ENCODE measurements at places on chromosomes 11 and 22.

- no peak for DNase-seq
- H3K27ac ChIP-seq: no peak overlapping the region
- no peaks in the 10 kb centered on the region for H3K27me3 ChIP-seq
Observed at GRCh38 chr11:66432597-66432996, 6.1 kb downstream of the MRPL11 start.

DNA sequence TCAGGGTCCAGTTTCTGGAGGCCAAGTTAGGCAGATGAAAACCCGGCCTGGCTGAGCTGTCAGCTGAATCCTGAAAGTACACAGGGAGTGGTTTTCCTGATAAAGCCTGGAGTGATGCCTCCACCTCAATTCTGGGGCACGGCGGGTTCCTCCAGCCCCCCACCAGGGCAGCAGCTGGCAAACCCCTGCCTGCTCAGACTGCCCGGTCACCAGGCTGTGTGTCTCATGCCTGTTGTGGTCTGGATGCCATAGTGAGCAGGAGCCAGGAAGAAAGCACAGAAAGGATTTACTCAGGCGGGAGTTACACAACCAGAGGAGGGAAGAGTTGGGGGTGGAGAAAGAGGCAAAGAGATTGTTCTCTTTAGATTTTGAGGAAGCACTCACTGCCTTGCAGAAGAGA is 119.9 kb upstream of the RASSF10 start:
- H3K4me1 ChIP-seq: no peaks in the 10 kb centered on the region
- no peak for DNase-seq
- no peak overlapping the region for H3K4me3 ChIP-seq
- H3K27me3 ChIP-seq: no peaks in the 10 kb centered on the region
- no peak overlapping the region for H3K27ac ChIP-seq

DNA sequence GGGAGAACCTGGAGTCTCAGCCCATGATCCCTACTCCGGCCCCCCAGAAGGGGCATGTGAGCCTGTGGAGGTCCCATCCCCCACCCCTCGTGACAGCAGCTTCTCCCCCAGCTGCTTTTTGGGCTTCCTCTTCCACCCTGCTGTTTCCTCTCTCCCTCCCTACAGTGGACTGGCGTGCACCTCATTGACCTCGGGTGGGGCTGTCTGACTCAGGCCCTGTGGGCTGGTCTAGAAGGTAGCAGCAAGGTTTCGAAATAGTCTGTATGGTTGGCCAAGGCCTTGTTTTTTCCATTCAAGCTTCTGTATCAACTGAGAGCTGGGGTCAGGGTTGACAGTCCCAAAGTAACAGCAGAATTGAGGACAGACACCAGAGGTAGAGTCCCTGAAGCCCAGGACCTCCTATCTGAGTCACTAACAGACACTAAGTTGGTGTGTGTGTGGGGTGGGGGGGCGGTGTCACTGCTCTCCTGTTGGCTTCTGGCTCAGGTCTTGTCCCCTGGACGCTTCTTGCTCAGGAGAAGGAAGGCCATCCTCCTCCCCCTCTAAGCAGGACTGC is 7.7 kb downstream of the SLC37A2 start:
- H3K4me1 ChIP-seq: peaks cover 59% of the 10 kb centered on the region
- H3K27ac ChIP-seq: peak overlapping the region; percentile 66
- no peaks in the 10 kb centered on the region for H3K27me3 ChIP-seq
- peak; percentile 74 for DNase-seq
- no peak overlapping the region for H3K4me3 ChIP-seq
- H3K36me3 ChIP-seq: no peaks in the 10 kb centered on the region

DNA sequence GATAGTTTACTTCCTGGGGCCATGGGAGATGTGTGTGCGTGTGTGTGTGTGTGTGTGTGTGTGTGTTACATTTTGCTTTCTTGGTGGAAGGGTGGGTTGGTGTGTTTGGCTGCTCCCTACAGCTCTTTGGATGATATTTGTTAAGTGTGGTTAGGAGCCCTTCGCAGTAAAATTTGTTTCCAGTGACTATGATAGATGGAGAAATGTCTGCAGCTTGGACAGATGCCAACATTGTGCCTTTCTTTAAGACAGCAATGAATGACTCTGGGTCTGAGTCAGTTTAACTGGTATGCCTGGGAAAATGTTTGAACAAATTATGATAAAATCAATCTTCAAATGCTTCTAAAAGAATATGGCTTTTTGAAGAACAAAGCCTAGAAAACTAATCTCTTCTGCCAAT is 102.7 kb upstream of the TRPC6 start:
- no peaks in the 10 kb centered on the region for H3K36me3 ChIP-seq
- no peak overlapping the region for H3K4me3 ChIP-seq
- no peak for DNase-seq
- no peaks in the 10 kb centered on the region for H3K4me1 ChIP-seq

DNA sequence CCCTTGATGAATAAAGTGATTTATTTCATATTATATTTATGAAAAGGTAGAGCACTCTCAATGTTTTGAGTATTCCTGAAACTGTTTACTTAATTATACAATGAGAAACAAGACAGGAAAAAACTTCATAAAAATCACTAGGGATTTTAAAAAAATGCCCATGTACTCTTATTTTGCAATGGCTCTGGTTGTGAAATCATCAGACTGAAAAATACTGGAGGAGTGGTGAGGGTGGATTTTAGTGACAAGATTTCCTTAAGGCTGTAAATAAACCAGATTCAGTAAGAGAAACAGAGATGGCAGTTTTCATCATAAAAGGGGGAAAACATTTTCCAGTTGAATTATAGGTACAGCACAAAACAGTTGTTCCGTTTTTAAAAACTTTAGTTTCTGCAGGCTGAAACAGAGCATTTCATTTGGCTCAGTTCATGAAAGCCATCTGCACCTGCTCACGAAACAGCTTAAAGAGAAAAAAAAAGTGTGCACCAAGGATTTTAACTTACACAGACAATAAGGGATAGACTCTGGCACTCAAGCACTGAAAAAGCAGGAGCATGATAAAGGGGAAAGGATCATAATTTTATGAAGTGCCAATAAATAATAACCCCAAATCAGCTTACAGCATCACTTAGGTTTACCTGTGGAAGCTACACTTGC is 100.7 kb downstream of the MAML2 start:
- H3K36me3 ChIP-seq: no peaks in the 10 kb centered on the region
- H3K27me3 ChIP-seq: no peaks in the 10 kb centered on the region
- peaks cover 32% of the 10 kb centered on the region for H3K4me1 ChIP-seq
- peak overlapping the region; percentile 84 for H3K27ac ChIP-seq

- no peaks in the 10 kb centered on the region for H3K27me3 ChIP-seq
- no peak overlapping the region for H3K27ac ChIP-seq
- H3K4me1 ChIP-seq: peaks cover 8% of the 10 kb centered on the region
- H3K36me3 ChIP-seq: no peaks in the 10 kb centered on the region
- peak; percentile 61 for DNase-seq
- no peak overlapping the region for H3K4me3 ChIP-seq
Observed at GRCh38 chr11:78397398-78397797, 20.2 kb downstream of the GAB2 start.

DNA sequence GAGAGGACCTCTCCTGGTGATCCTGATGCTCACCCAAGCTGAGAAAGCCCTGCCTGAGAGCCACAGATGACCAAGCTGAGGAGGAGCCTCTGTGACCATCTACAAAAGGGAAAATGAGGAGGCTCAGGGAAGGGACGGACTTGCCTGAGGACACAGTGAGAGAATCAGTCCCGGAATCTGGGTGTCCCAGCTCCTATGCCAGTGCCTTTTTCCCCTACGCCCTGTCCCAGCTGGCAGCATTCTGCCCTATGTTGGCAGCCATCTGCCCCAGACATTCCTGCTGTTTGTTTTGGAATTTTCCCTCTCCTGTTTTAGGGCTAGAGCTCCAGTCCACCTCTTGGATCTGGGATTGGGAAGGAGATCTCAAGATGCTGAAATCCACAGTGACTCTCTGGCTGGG is 54.6 kb downstream of the C11orf58 start:
- H3K4me3 ChIP-seq: no peak overlapping the region
- H3K27me3 ChIP-seq: no peaks in the 10 kb centered on the region
- no peak overlapping the region for H3K27ac ChIP-seq
- no peak for DNase-seq
- no peaks in the 10 kb centered on the region for H3K4me1 ChIP-seq

- H3K36me3 ChIP-seq: no peaks in the 10 kb centered on the region
- no peak overlapping the region for H3K27ac ChIP-seq
- DNase-seq: no peak
Observed at GRCh38 chr11:3223932-3224381, 5.3 kb upstream of the MRGPRG start.

- peaks cover 13% of the 10 kb centered on the region for H3K27me3 ChIP-seq
- no peak for DNase-seq
- no peak overlapping the region for H3K4me3 ChIP-seq
- H3K4me1 ChIP-seq: no peaks in the 10 kb centered on the region
- no peaks in the 10 kb centered on the region for H3K36me3 ChIP-seq
Observed at GRCh38 chr11:134017511-134018430, 51.1 kb upstream of the JAM3 start.

GRCh38 chr11:34149786-34150185 is 44.4 kb downstream of the NAT10 start:
- no peak overlapping the region for H3K27ac ChIP-seq
- H3K36me3 ChIP-seq: no peaks in the 10 kb centered on the region
- no peak overlapping the region for H3K4me3 ChIP-seq
- H3K27me3 ChIP-seq: no peaks in the 10 kb centered on the region
- DNase-seq: no peak

DNA sequence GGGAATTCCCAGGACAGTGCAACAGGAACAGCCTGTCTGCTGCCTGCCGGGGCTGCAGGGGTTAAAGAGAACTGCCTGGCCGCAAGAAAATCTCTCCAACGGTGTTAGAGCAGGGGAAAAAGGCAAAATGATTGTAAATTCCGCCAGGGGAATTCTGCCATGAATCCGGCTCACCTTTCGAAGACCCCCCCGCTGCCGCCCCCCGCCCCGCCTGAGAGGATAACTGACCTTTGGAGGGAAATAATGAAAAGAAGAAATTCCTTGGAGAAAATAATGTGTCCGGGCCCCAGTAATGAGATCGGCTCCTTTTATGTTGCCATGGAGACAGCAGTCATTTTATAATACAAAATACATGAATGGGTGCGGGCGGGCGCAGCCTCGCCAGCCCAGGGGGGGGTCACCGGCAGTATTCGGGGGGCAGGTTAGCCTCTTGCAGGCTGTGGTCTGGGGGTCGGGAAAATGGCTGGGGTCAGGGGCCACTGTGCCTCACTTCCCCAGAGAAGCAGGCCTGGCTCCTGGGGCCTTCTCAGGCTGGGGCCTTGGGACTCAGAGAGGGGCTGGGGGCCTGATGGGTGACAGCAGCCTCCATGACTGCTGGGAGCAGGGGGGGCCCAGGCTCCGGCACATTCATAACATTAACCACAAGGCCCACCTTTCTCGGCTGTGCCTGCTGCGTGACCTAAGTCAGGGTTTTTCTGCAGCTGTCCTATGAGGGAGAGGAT is 228.1 kb downstream of the MN1 start:
- H3K36me3 ChIP-seq: no peaks in the 10 kb centered on the region
- no peak overlapping the region for H3K27ac ChIP-seq
- no peak overlapping the region for H3K4me3 ChIP-seq
- no peaks in the 10 kb centered on the region for H3K4me1 ChIP-seq
- no peaks in the 10 kb centered on the region for H3K27me3 ChIP-seq

DNA sequence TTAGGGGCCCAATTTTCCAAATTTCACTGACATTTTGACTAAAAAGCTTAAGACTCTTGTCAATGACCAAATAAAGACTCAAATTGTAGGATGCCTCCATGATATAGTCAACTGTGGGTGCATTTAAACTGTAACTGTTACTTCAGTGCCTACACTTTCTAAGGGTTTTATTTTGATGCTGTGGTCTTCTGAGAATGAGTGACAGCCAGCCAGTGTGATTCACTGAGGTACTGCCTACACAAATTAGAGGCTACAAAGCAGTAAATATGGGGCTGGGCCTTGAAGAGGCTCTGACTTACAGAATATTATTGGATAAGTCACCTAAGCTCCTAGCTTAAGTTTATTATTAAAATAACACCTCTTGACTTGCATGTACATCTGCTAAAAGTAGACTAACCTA is 210.6 kb downstream of the SWAP70 start:
- H3K36me3 ChIP-seq: no peaks in the 10 kb centered on the region
- H3K27me3 ChIP-seq: no peaks in the 10 kb centered on the region
- no peaks in the 10 kb centered on the region for H3K4me1 ChIP-seq
- DNase-seq: no peak

DNA sequence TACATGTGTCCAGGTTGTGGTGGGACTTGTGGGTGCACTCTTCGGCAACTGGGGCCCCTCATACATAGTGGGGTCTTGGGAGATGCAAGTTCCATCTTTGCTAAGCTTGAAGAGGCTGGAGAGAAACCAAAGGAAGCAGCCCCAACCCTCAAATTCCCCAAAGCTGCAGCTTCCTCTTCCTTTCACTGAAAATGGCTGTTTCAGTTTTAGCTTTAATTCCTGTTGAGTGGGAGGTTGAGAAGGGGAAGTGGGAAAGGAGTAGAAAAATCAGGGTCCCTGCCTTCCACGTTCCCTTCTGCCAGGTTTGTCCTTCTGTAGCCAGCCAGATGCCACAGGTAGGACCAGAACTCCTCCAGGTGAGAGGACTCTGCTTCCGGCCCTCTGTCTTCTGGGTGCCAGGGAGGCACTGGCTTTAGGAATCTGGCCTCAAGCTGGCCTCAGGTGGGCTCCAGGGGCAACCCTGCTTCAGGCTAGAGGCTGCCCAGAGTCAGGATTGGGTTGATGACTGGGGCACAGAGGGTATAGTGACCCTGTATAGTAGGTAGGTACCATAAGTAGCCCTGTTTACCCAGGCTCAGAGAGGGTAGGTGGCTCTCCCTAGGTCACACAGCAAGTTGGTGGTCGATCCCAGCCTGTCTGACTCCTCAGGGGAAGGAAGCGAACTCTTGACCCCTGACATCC is 16.2 kb downstream of the P2RY6 start:
- no peak overlapping the region for H3K4me3 ChIP-seq
- no peaks in the 10 kb centered on the region for H3K36me3 ChIP-seq
- peak; percentile 66 for DNase-seq
- peaks cover 23% of the 10 kb centered on the region for H3K4me1 ChIP-seq
